Uterus (tissue), 4 donors: ENCODE measurements at places on chromosomes 3 and 15. TPM values are rescaled to one million over a fixed set of nuclear protein-coding genes. Genes with fewer than 3 reads are reported as not detected.

Gene BTLA
- total RNA-seq: not detected

Gene PML
- 39.0 TPM for total RNA-seq

Gene CHRNB4
- 0.21 TPM for total RNA-seq

Gene PPM1L
- 27.9 TPM for total RNA-seq

Gene MYRIP
- total RNA-seq: 15.9 TPM

Gene GNB4
- 67.6 TPM for total RNA-seq

Gene LYZL4
- not detected for total RNA-seq

GRCh38 chr3:75001330-75001729, 386.9 kb upstream of the CNTN3 start:
- DNase-seq: no peak

- DNase-seq: no peak
These were observed 185.6 kb downstream of the APBA2 start for GRCh38 chr15:29071232-29071881.

DNA sequence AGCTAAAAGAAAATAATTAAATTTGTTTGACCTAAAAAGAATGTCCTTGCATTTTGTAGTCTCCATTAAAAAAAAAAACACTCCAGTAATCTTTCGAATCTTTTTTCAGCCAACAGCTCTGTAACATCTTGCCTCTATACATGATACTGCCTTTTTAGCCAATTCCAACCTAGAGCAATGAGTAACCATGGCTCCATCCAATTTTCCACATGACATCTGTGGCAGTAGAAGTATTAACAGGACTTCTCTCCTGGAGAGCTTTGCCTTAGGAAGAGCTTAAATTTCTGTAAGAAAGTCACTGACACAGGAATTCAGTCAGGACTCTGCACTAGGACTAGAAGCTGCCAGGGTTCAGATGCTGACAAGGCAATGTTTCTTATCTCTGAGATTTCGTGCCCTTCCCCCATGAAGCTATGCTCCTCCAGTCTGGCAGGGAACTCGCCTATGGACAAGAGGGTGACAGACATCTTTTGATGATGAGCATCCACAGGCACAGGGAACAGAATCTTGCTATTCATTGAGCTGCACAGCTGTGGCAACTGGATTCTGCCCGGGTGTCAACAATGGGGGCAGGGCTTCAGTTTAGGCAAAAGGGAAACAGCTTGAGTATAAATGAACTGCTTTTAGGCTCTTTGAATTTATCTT, 81.8 kb downstream of the ALCAM start:
- DNase-seq: no peak

- DNase-seq: no peak
These were observed 62.9 kb downstream of the FNDC3B start for GRCh38 chr3:172102123-172102882.

DNA sequence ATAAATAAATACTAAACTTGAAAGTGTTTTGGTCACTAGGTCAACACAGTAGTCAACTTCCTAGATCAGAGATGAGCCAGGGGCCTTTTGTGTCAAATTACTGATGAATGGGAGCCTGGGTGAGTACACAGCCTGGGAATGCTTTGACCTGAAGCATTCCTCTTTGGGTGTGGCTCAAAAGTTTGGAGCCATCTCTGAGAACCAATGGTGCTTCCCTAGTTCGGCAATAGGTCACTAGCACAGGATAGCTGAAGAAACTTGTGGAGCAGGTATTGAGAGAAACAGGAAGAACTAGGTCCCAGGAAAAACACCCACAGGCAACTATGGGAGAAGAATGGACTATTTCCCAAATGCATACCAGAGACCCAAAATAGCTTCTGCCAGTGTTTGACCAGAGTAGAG, 56.6 kb upstream of the PLXND1 start:
- no peak for DNase-seq
